Hippocampal formation (tissue), 2 donors: ENCODE measurements at places on chromosomes 12 and 14.

GRCh38 chr12:80196419-80196818, 97.1 kb downstream of the OTOGL start:
- no peak for DNase-seq

DNA sequence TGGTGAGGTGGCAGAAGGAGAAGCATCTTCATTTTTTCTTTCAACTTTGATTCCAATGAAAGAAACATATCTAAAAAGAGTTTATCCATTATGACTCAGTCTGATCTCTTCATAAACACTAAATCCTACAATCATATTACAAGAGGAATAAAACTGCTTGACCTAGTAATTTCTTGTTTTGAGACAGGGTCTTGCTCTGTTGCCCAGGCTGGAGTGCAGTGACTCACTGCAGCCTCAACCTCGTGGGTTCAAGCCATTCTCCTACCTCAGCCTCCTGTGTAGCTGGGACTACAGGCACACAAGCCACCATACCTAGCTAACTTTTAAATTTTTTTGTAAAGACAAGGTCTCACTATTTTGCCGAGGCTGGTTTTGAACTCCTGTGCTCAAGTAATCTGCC, 147.2 kb downstream of the NDUFA12 start:
- no peak for DNase-seq

GRCh38 chr14:69906201-69906600, 27.0 kb downstream of the SMOC1 start:
- DNase-seq: no peak

DNA sequence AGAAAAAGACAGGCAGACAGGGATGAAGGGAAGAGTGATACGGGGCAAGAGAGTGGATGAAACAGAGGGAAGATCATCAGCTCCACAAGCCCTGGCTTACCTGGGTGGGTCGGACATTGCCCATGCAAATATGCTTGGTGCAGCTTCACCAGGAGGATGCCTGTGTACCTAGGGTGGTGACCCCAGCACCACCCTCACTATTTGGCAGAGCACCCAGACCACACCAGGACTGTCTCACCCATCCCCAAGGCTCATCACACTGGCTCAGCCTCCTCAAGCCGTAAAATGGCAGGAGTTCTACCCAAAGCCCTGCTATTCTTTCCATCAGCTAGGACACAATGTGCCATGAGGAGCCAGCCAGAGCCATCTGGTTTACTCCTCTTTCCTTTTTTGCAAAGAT, 3.0 kb downstream of the GALNT8 start:
- no peak for DNase-seq

DNA sequence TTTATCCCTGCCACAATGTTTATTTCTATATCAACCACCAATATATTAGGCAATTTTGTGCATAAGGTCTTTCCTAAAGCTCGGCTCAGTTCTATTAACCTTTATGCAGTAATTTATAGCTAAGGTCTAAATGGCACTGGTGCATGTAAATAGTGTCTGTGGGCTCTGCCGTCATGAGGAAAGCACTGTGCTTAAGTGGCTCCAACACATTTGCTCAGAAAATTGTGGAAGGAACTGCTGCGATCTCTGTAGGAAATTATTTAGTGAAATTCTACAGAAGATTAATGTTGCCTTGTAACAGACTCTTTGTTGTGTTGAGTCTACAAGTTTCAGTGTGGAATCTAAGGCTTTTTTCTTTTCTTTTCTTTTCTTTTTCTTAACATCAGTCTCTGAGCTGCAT, 54.0 kb upstream of the EGLN3 start:
- no peak for DNase-seq

DNA sequence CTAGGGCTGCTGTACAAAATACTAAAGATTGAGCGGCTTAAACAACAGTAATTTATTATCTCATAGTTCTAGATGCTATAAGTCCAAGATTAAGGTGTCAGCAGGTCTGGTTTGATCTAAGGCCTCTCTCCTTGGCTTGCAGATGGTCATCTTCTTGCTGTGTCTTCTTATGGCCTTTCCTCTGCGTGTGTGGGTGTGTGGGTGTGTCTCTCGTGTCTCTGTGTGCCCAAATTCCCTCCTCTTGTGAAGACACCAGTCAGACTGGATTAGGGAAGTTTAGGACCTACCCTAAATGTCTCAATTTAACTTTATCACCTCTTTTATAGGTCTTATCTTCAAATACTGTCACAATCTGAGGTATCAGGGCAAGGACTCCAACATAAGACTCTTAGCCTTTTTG, 28.3 kb downstream of the DDHD1 start:
- no peak for DNase-seq

DNA sequence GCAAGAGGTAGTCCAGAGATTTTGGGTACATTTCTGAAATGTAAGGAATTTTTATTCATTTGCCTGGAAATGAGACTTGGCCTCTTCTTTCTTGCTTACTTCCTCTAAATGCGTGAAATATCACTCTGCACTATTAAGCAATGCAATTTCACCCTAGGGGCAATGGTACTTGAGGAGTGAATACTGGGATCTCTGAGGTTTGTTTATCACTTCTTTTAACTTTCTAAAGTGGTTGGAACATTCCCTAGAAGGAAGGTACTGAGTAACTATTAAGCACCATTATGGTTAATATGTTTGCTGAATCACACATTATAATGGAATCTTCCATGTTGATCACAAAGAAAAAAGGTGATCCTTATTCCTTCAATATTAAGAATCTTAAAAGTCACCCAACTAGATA, 120.9 kb upstream of the CAND1 start:
- no peak for DNase-seq

DNA sequence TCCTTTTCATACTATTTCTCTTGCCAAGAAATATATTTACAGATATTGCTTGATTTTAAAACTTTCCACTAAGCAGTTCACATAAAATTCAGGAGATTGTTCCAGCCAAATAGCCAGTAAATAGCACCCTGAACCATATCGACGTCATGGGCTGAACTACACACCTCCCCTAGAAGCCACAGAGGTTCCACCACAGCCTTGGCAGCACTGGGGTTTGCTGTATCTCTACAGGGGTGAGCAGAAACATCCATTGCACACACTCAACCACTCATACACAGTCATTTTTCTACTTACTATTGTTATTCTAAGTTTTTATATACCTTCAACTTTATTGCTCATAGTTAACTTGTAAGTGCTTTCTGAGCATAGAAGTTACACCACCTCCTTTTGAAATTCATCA, 8.1 kb upstream of the EIF2S3B start:
- DNase-seq: no peak

DNA sequence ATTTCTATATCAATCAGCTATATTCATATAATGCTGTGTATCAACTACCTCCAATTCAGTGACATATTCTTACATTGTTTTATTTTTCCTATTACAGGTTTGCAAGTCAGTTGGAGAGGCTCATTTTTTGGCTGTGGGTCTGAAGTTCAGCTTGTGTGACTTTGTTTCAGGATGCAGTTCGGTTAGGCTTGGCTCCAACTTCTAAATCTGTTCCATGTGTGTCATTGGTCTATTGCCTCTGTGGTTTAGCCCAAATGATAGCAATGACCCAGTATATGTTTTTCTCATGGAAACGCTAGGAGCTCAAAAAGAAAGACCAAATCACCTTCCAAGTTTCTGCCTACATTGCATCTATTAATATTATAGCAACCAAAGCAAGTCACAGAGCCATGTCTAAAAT, 848.6 kb upstream of the LRFN5 start:
- DNase-seq: no peak

DNA sequence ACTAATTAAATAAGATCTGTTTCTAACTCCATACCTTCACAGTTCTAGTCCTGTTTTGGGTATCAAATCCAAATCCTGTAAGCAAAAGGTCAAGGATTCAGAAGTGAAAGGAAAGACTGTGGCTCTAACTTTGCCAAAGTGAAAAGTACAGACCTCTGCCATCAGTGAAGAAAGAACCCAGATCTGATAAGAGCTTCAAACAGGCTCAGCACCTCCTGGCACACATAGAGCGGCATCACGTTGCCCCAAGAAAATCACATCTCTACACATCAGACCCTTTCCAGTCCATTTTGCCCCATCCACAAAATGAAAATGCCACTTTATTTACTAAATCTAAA, 23.2 kb downstream of the CLIP1 start:
- no peak for DNase-seq

GRCh38 chr12:90515199-90516175, 439.5 kb downstream of the CCER1 start:
- no peak for DNase-seq

GRCh38 chr12:8987685-8988084, 1.7 kb upstream of the KLRG1 start:
- no peak for DNase-seq
